ENCODE measurements at places on chromosomes 5 and 9. TPM values are rescaled to one million over a fixed set of nuclear protein-coding genes. Genes with fewer than 3 reads are reported as not detected.

DNA sequence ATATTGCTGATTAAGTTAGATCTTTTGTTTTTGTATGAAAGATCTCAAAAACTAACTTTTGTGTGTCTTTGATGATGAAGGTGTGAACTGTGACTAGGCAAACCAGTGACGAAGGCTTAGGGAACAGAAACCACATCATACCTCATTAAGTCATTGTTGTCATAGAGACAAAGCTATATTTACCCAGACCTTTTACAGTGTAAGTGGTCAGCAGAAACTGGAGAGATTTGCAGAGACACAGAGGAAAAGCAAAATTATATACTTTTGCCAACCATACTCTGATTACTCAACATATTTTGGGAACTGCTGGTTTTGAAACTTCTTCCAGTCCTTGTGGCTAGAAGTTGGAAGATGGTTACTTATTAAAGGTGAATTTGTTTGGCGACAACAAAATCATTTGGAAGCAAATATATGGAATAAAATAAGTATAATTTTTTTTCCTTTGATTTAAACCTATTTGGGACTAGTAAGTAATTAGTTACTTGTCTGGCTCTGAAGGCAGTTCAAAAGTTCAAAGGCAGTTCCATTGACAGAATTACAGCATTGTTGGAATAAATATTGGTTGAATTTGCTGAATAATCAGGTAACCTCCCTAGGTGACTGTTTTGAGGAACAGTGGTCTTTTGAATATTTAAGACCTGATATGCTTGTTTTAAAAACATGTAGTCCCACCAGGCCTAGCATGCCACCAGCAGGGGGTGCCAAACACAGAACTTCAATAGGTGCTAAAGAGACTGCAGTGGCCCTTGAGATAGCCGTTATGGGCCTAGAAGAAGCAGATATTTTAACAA lies 103.8 kb downstream of the RPS23 start:
- no peak for DNase-seq

- no peak for DNase-seq
These were observed 30.6 kb downstream of the MAP1B start for GRCh38 chr5:72137826-72138409.

- no peak for DNase-seq
These were observed 30.9 kb upstream of the RGMB start for GRCh38 chr5:98742396-98743073.

- DNase-seq = no peak
These were observed 4.3 kb downstream of the GPX3 start for GRCh38 chr5:151024440-151025249.

ARL14EPL gene
- not detected for total RNA-seq

IFNA7 gene
- not detected for total RNA-seq

SVEP1 gene
- total RNA-seq = 14.9 TPM
